M059J (cell line): ENCODE measurements at places on chromosomes 1 and 21. TPM values are rescaled to one million over a fixed set of nuclear protein-coding genes. Genes with fewer than 3 reads are reported as not detected.

The CYP4Z1 gene
- total RNA-seq, result not detected in 2 replicates

The TXNIP gene
- 651 and 749 TPM in 2 replicates for total RNA-seq

The MFAP2 gene
- 0.12 TPM in 1 of 2 replicates, not detected in the other for total RNA-seq

The VCAM1 gene
- total RNA-seq, result 2.8 and 5.0 TPM in 2 replicates

The FAM43B gene
- total RNA-seq, result 3.5 and 5.0 TPM in 2 replicates
